ENCODE measurements at places on chromosomes 7 and 10. TPM values are rescaled to one million over a fixed set of nuclear protein-coding genes. Genes with fewer than 3 reads are reported as not detected.

DNA sequence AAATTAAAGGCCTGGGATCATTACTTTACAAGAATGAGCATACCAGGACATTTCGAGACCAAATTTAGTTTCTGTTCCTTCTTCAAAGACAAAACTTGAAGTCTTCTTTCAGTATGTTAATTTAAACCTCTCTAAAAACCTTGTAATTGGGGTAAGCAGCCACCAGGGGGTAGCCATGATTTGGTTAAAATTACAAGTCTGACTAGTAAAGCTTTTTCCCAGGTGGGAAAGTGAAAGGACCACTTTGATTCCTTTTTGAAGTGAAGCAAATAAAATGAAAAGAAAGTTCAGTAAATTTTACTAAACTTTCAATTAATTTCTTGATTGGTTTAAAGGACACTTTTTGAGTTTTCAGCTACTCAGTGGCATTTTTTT is 294.3 kb downstream of the BBS9 start:
- DNase-seq, result peak; percentile 10

The TRDMT1 gene
- total RNA-seq, result 5.9 TPM

- no peak for DNase-seq
These were observed 4.9 kb downstream of the MAT1A start for GRCh38 chr10:80284522-80284921.

DNA sequence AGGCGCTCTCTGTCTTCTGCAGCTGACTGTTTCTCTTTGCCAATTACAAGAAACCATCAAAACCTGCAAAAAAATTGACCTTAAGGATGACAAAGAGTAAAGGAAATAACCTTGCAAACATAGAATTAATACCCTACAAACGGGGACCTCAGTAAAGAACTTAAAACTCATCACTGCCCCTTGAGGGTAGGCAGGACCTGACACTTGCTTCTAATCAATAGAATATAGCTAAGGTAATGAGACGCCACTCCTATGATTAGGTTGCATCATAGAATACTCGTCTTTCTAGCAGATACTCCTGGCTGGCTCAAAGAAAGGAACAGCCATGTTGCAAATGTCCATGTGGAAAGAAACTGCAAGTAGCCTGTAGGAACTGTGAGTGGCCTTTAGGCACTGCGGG is 140.0 kb downstream of the XPNPEP1 start:
- DNase-seq, result no peak

DNA sequence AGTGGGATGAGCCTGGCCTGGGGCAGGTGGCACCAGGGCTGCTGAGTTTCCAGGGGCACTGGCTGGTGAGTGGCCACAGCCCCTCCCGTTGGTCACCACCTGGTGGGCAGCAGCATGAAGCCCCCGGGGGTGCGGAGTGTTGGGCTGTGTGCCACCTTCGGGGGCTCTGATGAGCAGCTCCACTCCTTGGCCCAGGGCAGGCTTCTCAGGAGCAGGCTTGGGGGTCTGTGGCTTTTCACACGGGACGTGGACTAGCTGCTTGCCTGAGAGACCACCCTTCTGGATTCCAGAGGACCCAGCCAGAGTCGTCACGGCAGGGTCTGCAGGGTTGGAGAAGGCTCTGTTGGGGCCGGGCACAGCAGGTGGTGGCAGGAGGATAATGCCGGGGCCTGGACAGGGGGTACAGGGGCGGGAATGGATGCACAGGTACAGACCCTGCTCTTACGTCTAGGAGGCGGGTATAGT is 193.1 kb downstream of the ADARB2 start:
- DNase-seq, result no peak

The THNSL1 gene
- 6.0 TPM for total RNA-seq

- DNase-seq, result peak; percentile 74
These were observed 85.5 kb upstream of the SLC25A13 start for GRCh38 chr7:96407427-96407826.

The C10orf67 gene
- 0.19 TPM for total RNA-seq

The GBX1 gene
- total RNA-seq, result not detected

The GNAT3 gene
- not detected for total RNA-seq

- no peak for DNase-seq
These were observed 43.6 kb downstream of the HK1 start for GRCh38 chr10:69321865-69322264.

DNA sequence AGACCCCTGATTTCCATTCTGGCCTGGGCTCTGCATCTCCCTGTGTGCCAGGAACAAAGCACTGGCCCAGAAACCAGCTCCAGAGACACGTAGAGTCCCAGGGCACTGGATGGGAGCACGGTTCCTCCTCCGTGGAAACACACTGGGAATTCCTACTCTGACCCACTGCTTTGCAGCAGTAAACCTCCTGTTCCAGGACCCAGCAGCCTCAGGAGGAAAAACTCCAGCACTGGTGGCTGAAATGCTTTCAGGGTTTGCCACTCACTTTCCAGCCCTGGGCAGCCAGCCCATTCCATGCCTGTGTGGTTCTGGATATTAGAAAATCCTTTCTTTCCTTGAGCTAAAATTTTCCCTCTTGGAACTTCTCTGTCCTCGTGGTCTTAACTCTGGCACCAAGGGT is 58.0 kb downstream of the FAM171A1 start:
- DNase-seq, result no peak

The CLRN3 gene
- total RNA-seq, result not detected

- DNase-seq, result no peak
These were observed 76.6 kb upstream of the PPIF start for GRCh38 chr10:79270466-79271246.

GRCh38 chr10:122954731-122955050 is 664 bp upstream of the C10orf88 start:
- DNase-seq, result no peak

DNA sequence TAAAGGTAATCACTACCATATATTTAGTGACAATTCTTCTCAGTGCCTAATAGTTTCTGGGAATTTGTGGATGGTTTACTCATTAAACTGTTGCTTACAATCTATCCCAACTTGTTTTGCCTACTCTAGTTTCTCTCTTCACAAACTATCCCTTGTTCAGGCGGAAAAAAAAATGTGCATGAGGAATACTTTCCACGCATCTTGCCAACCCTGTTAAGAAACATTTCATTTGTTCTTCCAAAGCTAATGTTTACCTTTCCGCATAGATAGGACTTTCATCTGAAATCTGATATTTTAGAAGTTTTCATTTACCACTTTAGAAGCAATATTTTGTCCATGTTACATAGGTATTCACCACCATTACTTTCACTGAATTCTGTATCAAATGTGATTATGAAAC is 191.9 kb downstream of the MDFIC start:
- no peak for DNase-seq

DNA sequence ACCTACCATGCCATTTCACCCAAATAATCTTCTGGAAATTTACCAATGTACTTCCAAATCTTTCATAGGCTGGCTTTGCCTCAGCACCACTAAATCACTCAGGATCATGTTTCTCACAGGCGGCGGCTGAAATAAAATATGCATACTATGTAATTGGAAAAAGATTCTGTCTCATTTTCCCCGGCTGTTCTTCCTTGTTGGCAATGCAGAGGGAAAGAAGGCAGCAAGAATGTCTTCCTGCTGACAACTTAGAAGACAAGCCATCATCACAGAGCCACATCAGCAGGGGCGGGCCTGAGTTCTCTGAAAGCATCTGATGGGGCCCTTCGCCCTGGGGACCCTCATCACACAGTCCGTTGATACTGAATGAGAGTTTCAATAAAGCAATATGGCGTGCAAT is 39.2 kb upstream of the COL1A2 start:
- no peak for DNase-seq

GRCh38 chr10:26723016-26723415 is 25.5 kb downstream of the PDSS1 start:
- DNase-seq, result no peak

- no peak for DNase-seq
These were observed 27.5 kb downstream of the PTPRE start for GRCh38 chr10:127934383-127934782.

The PAPSS2 gene
- 41.2 TPM for total RNA-seq

The GPER1 gene
- total RNA-seq, result 0.32 TPM

DNA sequence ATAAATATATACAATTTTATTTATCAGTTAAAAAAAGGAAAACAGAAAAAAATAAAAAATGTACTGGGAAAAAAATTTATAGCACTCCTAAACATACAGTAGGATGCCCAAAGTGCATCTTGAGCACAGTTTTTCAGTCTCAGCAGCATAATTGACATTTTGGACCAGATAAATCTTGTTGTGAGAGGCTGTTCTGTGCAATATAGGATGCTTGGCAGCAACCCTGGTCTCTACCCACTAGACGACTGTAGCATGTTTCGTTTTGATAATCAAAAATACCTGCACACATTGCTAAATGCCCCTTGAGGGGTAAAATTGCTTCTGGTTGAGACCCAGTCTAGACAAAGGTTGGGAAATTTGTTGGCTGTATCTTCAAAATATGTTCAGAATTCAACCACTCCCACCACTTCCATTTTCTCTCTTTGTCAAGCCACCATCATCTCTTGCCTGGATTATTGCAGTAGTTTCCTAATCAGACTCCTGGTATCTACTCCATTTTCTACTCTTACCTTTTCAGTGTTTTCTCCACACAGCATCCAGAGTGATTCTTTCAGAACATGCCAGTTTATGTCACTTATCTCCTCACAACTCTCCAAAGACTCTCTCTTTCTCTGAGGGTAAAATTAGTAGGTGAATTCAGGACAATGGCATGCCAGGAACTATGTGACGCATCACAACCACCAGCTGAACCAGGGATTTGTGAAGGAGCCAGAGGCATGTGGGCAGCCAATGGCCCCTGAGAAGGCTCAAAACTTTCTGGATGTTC is 91.4 kb downstream of the GPR85 start:
- DNase-seq, result peak; percentile 97

DNA sequence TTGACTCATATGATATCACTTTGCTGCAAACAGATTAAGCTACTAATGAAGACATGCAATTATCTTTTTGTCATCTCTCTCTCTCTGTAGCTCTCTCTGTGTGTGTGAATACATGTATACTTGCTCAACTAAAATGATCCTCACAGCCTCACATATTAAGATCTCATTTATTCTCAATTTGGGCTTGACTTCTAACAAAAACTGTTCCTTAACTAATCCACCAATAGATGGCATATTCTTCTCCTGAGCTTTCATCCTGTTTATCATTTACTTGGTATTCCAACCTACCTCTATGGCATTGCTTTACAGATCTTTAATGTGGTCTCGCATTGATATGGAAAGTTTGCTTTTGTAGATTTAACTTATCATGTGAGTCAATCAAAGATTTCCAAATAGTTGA is 540.4 kb downstream of the CNTNAP2 start:
- no peak for DNase-seq

The RBP3 gene
- total RNA-seq, result not detected

The CYP3A5 gene
- total RNA-seq, result not detected

GRCh38 chr10:125095776-125096175 is 64.6 kb downstream of the CTBP2 start:
- no peak for DNase-seq

- DNase-seq, result peak; percentile 41
These were observed 66.5 kb downstream of the ADD3 start for GRCh38 chr10:110074298-110074697.

DNA sequence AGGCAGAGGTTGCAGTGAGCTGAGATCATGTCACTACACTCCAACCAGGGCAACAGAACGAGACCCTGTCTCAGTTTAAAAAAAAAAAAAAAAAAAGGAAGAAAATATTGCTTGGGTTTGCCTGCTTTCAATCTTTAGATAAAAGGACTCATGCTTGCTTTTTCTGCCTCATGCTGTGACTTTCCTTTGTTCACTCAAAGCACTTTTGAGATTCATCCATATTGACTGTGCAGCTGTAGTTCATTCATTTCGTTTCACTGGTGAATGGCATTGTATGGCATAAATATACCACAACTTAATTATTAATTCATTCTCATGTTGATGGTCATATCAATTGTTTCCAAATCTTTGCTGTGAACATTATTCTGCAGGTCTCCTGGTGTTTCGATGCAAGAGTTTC is 97.6 kb upstream of the NFE2L3 start:
- no peak for DNase-seq

GRCh38 chr7:88116235-88116795 is 103.5 kb downstream of the SRI start:
- DNase-seq, result no peak

GRCh38 chr10:49299816-49300139 is 808 bp downstream of the C10orf71 start:
- DNase-seq, result no peak

The ZPBP gene
- total RNA-seq, result not detected

DNA sequence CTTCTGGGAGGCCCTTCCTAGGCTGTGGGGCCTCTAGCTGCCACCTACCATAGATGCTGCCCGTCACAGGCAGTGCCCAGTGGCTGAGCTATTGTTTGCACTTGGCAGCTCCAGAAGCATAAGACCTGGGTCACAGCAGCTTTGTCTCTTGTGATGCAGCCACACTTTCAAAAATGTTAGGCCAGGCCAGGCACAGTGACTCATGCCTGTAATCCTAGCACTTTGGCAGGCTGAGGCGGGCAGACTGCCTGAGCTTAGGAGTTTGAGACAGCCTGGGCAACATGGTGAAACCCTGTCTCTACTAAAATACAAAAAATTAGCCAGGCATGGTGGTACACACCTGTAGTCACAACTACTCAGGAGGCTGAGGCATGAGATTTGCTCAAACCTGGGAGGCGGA is 9.5 kb upstream of the KAZALD1 start:
- DNase-seq, result peak; percentile 84

GRCh38 chr7:155233311-155234157 is 64.1 kb upstream of the INSIG1 start:
- no peak for DNase-seq

The FANK1 gene
- total RNA-seq, result 2.2 TPM

All from LHCN-M2 (cell line).